ENCODE measurements at places on chromosomes 5 and 9.
A peak's percentile ranks its signal among the peaks of the same experiment; 100 is the strongest.

GRCh38 chr5:137858223-137858916, 9.3 kb upstream of the MYOT start:
- DNase-seq: no peak

DNA sequence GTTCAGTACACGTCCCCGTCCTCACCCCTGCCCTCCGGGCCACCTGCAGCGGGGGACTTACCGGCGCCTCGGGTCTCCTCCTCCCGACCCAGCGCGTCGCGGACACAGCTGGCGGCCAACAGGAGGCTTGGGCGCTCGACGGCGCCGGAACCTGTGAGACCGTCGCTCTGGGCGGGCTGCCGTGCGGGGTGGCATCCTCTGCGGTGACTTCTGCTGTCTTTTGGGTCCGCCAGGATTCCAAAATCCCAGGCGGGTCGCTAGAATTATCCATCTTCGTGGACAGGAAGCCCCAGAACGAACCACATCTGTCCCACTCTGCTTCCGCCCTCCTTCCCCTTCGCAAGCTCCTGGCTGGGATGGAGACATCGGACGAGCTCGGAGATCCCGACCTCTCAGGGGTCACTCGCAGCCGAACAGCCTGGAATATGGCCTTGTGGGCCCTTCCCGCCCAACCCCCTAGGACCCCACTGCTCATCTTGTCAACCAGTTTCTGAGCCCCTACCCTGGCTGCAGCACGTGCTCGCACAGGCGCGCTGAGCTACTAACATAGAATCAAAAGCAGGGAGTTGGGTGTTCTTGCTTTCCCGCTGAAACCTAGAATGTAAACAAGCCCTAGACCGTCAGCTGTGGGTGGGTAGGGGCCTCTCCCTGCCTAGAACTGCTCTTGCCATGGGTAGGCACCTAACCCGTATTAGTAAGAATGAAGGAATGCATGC, 947 bp upstream of the MARCHF3 start:
- no peak for DNase-seq

GRCh38 chr5:16265141-16265540, 85.5 kb upstream of the MARCHF11 start:
- DNase-seq: no peak

GRCh38 chr9:11933926-11934325, 759.3 kb upstream of the TYRP1 start:
- peak; percentile 1 for DNase-seq

GRCh38 chr9:3290231-3290840, 235.5 kb downstream of the RFX3 start:
- no peak for DNase-seq

DNA sequence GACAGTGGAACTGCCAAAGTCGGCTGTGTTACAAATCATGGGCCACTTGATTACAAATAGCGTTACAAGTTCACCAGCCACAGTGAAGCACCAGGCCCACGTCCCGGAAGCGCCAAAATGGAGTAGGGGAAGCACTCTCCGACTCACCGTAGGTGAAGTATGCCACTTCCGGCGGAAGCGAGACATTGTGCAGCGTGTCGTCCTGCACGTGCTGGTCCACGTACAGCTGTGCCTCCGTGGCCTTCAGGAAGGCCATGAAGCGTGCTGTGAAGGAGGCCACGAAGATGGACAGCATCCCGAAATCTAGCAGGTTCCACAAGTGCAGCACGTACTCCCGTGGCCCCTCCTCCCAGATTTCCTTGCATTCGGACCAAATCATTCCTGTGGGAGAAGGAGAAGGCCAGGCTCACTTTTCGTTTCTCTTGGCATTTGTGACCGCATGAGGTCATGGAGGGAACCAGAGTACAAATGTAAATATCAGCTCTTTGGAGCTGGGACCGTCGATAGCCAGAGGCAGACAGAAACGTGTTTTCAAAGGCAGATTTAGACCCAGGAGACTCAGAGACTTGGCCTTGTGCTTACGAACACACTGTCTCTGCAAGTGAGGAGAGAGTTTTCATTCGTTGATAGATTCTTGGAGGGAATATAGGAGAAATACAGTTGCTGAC, 58.7 kb upstream of the SMIM32 start:
- peak; percentile 23 for DNase-seq

GRCh38 chr5:76622973-76623596, at the start of gene F2RL2:
F2RL2 (minus strand) TSS chr5:76623403; CDS start chr5:76623230, 173 bp downstream.
- DNase-seq: peak; percentile 78

- DNase-seq: peak; percentile 94
Measured at GRCh38 chr5:174311531-174312269, 266.2 kb downstream of the NSG2 start.

- no peak for DNase-seq
Measured at GRCh38 chr5:170599756-170600155, 95.9 kb downstream of the KCNIP1 start.

DNA sequence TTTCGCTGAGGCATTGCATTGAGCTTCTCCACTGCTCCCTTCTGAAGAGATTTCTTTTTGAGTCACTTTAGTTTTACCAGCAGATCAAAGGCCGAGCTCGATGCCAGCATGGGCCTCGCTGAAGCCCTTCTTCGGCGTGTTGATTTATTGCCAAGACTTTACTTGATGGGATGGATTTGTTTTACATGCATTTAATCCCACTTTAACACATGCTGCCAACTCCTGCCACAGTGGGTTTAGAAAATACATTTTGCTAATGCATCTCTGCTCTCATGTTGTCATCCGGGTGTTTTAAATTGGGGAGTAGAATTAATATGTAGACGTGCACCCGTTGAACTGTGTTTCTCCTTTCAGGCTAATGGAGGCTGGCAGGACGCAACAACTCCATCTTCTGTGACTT, 218.3 kb downstream of the PBX3 start:
- DNase-seq: no peak

Measured in eye (tissue), 1 donor.